Suprapubic skin (tissue), 4 donors: ENCODE measurements at places on chromosomes 2 and 18. TPM values are rescaled to one million over a fixed set of nuclear protein-coding genes. Genes with fewer than 3 reads are reported as not detected.

SPC25 gene
- total RNA-seq: 4.3 TPM

MALT1 gene
- total RNA-seq: 49.5 TPM

ALPG gene
- not detected for total RNA-seq

ANKRD62 gene
- total RNA-seq: not detected

LOXHD1 gene
- total RNA-seq: 0.18 TPM

APOB gene
- 1.3 TPM for total RNA-seq

DNA sequence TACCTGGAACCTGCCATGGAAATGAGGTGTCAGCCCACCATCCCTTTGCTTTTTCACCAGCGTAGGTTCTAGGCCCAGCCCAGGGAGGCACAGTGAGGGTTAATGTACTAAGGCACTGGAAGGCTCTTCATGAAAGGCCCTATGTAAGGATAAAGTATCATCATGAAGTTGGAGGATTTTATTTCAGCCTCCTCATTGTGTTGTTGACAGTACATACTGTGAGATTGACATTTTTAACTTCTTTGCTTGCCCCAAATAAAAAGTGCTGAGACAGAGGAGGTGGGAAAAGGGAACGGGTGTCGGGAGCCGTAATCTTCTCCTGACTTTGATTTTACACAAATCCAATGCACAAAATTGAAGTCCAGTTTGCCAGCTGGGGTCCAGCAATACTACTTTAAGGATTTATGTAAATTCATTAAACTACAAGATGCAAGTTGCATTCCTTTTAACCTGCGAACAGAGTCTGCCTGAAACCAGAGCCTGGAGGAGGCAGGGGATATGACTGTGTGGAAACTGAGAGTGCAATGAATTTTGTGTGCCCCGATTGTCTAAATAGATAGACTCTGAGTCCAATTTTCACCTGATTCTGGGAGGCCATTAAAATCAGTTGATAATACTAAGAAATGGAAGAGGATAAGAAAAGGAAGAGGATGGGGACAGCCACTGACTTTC is 5.4 kb upstream of the NCKAP5 start:
- DNase-seq: no peak

GRCh38 chr2:96138179-96139145 is at the start of gene ASTL:
Gene ASTL (minus strand): TSS chr2:96138502. CDS start chr2:96138436, 66 bp downstream.
- no peak for DNase-seq

- DNase-seq: peak; percentile 81
These were observed 75.9 kb downstream of the ITGB1BP1 start for GRCh38 chr2:9347411-9347881.

DNA sequence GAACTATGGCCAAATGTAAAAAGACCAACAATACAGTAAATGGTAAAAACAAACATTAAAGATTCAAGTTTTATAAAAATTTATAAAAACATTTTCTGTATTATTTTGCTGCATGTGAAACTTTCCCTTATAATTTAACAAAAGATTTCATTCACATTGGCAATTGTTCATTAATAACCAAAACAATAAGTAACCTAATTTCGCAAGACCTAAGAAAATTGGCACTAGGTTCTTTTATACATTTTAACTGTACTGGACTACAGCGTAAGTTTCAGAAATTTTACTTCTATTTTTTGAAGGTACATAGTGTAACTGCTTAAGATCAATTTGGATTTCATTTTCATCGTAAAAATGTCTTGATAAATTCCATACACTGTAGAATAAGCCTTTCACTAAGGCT is 77.2 kb downstream of the FANCL start:
- no peak for DNase-seq

DNA sequence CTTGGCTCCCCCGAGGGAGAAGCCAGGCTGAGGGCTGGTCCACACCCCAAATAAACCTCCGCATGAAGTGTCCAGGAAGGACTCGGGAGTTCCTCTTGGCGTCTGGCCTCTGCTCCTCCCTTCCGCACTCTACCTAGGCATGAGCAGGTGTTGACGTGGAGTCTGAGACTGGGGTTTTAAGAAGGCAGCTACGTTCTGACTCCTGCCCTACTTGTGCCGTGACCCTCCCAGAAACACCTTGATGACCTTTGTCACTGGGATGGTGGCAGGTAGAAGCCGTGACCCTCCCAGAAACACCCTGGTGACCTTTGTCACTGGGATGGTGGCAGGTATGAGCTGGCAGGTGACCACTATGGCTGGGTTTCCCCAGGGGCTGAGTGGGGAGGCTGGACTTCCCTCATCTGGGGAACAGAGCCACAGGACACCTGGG is 54.8 kb downstream of the HS6ST1 start:
- DNase-seq: peak; percentile 75

DNA sequence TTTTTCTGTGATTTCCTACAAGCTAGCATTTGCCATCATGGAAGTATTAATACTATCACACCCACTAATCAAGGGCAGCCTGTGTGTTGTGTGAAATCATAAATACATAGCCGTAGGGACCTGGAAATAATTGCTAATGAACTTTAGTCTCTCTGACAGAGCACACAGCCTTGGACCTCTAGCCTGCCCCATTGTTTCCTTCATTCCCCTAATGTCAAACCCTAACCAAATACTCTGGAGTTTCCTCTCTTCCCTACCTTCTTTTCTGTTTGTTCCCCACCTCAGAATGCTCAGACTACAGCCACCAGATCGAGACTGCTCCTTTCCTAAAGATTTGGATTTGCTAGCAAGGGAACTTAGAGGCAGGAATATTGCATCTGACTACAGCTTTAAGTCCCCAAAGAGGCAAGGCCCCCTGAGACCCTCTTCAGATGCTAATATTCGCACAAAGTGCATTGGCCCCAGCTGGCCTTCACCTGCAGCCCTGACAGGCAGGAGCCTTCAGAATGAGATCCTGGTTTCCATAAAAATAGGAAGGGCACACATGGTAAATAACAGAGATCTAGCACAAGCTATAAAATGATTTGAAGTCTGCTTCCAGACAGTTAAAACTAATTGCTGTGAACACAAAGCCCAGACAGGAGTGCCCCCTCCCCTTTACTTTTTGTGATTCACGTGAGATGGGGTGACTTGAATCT is 279.2 kb upstream of the DCC start:
- no peak for DNase-seq

DNA sequence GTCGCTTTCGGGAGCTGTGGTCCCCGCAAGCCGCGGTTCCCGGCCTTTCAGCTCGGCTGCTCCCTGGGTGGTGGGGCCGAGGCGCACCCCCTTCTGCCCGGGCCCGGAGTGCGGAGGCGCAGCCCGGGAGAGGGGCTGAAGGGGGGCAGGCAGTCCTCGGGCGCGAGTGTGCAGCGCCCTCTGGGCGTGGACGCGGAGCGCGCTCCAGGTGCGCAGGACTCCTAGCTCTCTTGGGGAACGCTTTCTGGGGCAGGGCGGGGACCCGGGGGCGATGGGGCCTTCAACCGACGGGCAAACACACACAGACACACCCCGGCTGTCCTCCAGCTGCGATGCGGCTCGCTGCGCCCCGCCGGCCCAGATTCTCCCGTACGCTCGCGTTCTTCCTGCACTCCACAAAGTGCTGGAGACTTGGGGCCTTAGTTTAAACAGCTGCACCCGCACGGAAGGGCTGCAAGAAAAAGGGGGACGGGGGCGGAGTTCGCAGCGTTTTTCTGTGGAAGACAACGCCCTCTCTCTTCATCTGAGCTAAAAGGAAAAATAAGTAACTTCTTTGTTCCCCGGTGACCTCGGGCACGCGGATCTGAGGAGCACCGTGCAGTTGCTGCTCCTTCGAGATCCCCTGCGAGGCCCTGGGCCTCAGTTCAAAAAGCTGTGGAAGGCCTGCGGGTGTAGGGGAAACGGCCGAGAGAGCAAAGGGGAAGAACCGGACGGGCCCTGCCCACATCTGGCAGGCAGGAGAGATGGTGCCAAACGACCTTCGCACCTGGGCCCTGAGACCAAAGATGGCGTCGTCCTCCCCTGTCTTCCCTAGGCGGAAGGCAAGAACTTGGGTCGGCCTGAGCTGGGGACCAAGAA is 593 bp upstream of the SDC1 start:
- DNase-seq: peak; percentile 79

DNA sequence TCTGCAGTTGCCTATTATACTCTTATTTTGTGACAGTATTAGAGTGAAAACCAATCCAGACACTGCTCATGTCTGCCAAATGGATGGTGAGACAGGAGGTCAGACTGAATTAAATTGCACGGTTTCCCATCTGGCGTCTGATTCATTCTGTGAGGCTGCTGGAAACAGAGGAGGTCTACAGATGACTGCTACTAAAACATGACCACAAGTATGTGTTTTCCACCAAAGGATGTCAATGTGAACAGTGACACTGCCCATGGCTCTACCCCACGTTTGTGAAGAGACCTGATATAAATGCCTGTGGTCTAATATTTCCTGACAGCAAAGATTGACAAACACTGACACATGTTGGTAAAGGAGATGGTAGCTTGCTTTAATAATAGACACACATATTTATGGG is 104.3 kb upstream of the ST6GAL2 start:
- no peak for DNase-seq

- peak; percentile 58 for DNase-seq
These were observed 97.6 kb downstream of the NFATC1 start for GRCh38 chr18:79493211-79493800.

DNA sequence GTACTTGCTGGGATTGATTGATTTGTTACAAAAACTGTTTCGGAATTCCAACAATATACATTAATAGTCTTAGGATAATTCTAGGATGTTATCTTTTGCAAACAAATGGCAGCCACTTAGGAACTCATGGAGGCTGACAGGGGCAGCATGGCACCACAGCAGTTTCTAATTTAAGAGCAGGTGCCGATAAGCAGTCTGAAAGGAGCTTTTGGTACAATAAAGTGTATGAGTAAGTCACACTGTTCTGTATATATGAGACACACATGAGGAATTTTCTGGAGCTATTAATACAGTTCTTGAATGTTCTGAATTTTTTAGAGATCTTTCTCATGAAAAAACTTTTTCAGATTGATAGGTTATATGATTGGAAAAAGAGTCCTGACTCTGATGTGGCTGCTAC is 52.2 kb downstream of the EIF5B start:
- no peak for DNase-seq

- DNase-seq: no peak
These were observed 132.0 kb downstream of the SH3BP4 start for GRCh38 chr2:235083822-235084221.

DNA sequence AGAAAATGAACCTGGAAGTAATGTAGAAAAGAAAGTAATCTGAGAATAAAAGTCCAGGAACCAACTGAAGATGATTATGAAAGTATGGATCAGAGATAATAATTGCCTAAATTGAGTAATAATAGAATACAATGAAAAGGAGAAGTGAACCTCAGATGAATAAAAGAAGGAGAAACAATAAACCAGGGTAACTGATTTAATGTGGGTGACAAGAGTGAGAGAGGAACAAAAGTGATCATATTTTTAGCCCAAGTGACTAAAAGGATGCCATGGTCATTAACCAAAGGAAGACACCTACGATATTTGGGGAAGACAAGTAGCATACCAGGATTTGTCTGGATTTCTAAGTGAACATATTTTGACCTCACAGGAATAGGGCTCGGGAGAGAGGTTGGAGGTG is 600.6 kb downstream of the RNF144A start:
- no peak for DNase-seq

- no peak for DNase-seq
These were observed 749.5 kb upstream of the RAB6C start for GRCh38 chr2:129229830-129230441.

GRCh38 chr2:88331239-88331638 is 121.3 kb downstream of the FOXI3 start:
- DNase-seq: no peak

DNA sequence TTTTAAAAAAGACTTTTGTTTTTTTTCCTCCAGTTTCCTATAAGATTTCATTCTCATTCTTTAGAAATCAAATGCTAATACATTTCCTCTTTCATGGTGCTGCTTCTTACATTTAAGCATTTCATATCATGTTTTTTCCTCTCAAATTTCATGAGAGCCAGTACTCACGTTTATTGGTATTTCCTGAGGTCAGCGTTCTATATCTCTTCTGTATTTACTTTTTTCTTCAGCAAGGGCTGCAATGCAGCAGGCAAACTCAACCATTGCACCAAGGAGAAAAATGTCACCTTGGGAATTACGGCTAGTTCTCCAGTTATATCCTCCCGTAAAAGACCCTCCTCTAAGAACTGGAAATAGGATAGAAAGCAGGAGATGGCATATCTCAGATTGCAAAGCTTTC is 32.4 kb downstream of the UPP2 start:
- DNase-seq: no peak

- no peak for DNase-seq
These were observed 81.0 kb downstream of the TAF4B start for GRCh38 chr18:26307161-26307773.

- no peak for DNase-seq
These were observed 25.7 kb downstream of the MTHFD2 start for GRCh38 chr2:74223941-74224770.
